Lung microvascular endothelial cell (primary cell): ENCODE measurements at places on chromosomes 16 and 17. TPM values are rescaled to one million over a fixed set of nuclear protein-coding genes. Genes with fewer than 3 reads are reported as not detected.

SSTR5 gene
- total RNA-seq = 0.20 and 0.22 TPM in 2 replicates

ARHGDIG gene
- total RNA-seq = under 0.01 and 0.22 TPM in 2 replicates

CHD9 gene
- 22.2 and 41.7 TPM in 2 replicates for total RNA-seq

PSMB10 gene
- total RNA-seq = 58.4 and 59.1 TPM in 2 replicates

IRF8 gene
- 2.2 and 34.5 TPM in 2 replicates for total RNA-seq
